ENCODE measurements at places on chromosomes 6 and 20.

DNA sequence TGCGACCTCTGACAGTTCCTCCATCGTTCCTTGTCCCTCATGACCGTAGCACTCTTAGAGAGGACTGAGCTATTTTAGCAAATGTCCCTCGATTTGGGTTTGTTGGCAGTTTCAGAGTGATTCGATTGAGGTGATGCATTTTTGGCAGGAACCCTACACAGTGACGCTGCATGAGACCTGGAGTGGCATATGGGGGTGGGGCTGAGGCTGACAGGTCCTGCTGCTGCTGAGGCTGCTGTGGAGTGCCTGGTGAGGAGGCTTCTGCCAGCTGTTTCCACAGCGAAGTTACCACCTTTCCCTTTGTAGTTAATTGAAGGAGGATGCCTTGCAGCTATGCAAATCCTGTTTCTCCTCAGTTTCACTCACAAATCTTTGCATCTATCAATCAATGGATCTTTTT lies 19.8 kb downstream of the PXDC1 start:
- DNase-seq: no peak

GRCh38 chr6:81995548-81996289 lies 243.2 kb upstream of the TENT5A start:
- DNase-seq: peak; percentile 78

GRCh38 chr20:31472395-31473330 lies 2.3 kb downstream of the DEFB124 start:
- peak; percentile 25 for DNase-seq

- no peak for DNase-seq
Observed at GRCh38 chr20:15235471-15236198, 898.2 kb upstream of the FLRT3 start.

DNA sequence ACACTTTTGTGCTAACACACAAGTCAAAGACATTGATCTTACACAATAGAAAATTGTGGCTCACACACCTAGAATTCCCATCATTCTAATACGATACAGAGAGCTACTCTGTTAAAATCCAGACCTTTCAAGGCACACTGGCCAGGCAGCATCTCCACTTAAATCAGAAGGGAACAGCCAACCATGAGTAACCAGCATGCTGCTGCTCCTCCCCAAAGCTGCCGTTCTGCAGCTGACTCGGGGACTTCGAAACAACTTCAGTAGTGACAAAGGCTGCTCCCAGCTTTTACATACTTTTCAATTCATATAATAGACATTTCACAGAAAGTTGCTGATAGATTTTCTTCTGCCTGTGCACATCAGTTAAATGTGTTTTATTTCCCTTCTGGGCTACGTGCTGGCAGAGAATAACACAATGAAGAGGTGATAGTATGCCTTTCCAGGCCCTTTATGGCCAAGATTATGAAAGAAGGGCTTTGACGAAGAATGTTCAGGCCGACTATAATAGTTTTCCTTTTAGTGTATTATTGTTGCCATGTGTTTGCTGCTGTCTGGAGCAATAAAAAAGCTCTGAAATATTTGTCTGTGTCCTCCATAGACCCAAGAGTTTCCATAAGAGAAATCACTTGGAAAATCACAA lies 159.0 kb downstream of the GMDS start:
- DNase-seq: peak; percentile 65

All from AG10803 (cell line).